ENCODE measurements at places on chromosomes 16 and 17. TPM values are rescaled to one million over a fixed set of nuclear protein-coding genes. Genes with fewer than 3 reads are reported as not detected.

Gene TBC1D3
- polyA plus RNA-seq = 1.2 TPM

Gene TEX2
- polyA plus RNA-seq = 18.4 TPM

Gene PER1
- 11.0 TPM for polyA plus RNA-seq

Gene MYL11
- 0.62 TPM for polyA plus RNA-seq

Gene ADAMTS18
- polyA plus RNA-seq = not detected

Gene C16orf96
- not detected for polyA plus RNA-seq

Data from K562 (cell line).